NB4 (cell line): ENCODE measurements at places on chromosomes 5 and 9.

DNA sequence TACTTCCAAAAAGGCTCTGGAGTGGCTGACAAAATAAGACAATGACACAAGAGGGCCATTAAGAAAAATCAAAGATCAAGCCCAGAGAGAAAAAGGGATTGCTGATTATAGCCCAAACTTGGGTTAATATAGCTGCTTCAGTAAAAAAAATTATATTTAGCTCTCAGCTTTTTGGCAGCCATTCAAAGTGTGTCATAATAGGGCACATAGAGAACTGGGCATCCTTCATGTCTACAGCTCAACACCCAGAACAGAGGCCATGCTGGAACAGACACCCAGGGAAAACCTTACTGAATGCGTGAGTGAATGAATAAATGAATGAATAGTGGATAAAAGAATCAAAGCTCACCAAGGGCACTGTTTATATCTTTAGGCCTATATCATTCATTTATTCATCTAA, 110.1 kb downstream of the SLIT3 start:
- DNase-seq: no peak

- DNase-seq: peak; percentile 45
These were observed 49.5 kb upstream of the SARDH start for GRCh38 chr9:133787754-133788025.

DNA sequence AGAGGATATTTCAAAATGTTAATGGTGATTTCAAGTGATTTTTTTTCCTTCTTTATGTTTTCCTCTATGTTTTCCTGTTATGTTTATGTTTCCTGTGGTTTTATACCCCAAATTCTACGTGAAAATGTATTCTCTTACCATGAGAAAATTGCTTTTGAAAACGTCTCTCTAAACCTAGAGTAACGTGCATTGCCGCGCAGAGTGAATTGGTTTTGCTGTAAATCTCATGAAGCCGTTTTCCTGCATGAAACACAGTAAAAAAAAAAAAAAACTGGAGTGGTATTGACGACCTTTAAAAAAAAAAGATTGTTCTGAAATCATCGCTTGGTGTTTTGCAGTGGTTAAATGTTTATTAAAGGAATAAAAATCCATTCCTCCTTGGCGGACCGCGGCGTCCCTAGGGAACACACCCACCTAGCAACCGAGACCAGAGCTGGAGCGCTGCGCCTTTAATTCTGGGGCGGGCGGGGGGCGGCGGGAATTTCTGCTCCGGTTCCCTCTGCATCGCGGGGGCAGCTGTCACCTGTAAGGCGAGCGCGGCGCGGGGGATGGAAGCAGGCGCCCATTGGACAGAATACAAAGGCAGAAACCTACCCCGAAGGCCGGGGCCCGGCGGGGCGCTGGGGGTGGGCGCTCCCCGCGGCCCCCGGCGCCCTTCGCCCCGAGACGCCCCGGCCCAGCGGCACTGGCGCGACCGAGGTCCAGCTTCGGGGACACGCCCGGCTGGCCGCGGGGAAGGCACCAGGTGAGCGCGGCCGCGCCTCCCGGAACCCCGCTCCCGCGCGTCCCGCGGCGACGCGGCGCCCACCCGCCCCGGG, at the start of gene SOWAHA:
TSS of gene SOWAHA (plus strand) at position 522 of the 818 bp plus-strand sequence. CDS start 320 bp downstream, outside the sequence.
- DNase-seq: no peak

GRCh38 chr9:5762421-5762820, 70.5 kb downstream of the ERMP1 start:
- DNase-seq: no peak

- DNase-seq: no peak
These were observed 82.0 kb upstream of the TRIM32 start for GRCh38 chr9:116605060-116605459.

GRCh38 chr9:105157171-105157583, 87.3 kb upstream of the SLC44A1 start:
- peak; percentile 77 for DNase-seq

- no peak for DNase-seq
These were observed 146.2 kb upstream of the PHYKPL start for GRCh38 chr5:178378527-178379484.

GRCh38 chr5:32145378-32145777, 28.7 kb downstream of the GOLPH3 start:
- DNase-seq: no peak

GRCh38 chr5:44543511-44543910, 154.3 kb upstream of the FGF10 start:
- no peak for DNase-seq

- DNase-seq: peak; percentile 59
These were observed 1.5 kb downstream of the NEK6 start for GRCh38 chr9:124259158-124259808.

GRCh38 chr9:27117489-27118135, 8.6 kb downstream of the TEK start:
- DNase-seq: no peak

DNA sequence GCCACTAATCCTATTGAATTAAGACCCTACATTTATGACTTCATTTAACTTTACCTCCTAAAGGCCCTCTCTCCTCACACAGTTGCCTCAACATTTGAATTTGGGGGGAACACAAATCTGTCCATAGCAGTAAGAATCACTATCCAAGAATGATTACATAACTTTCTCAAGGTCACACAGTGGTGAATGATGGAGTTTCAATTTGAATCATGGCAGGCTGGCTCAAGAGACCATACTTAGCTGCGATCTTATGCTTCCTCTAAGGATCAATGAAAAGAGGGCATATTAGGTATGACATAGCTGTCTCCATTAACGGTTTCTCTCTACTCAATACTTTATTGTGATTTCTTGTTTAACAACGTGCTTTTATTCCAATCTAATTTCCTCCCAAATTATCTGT, 44.1 kb upstream of the PDE4D start:
- no peak for DNase-seq

GRCh38 chr5:135843571-135844337, 9.3 kb downstream of the SLC25A48 start:
- no peak for DNase-seq

GRCh38 chr9:108544866-108545265, 310.9 kb downstream of the ACTL7B start:
- no peak for DNase-seq

DNA sequence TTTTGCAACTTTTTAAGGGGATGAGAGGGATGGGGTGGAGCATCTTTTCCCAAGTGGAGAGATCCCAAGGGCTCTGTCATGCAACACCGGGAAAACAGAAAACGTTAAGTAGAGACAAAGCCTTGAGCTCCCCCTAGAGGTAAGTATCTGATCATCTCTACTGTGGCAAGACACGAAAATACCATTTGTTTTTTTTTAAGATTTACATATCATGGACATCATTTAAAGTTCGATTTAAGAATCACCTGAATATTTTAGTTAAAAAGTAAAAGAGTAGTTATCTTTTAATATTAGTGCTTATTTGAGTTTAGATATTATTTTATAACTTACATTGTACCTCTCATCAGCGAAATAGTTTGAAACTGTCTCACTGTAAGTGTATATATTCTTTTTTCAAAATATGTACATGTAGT, 200.4 kb downstream of the LRRC70 start:
- peak; percentile 52 for DNase-seq

- no peak for DNase-seq
These were observed 8.5 kb upstream of the ENDOG start for GRCh38 chr9:128809831-128810230.

DNA sequence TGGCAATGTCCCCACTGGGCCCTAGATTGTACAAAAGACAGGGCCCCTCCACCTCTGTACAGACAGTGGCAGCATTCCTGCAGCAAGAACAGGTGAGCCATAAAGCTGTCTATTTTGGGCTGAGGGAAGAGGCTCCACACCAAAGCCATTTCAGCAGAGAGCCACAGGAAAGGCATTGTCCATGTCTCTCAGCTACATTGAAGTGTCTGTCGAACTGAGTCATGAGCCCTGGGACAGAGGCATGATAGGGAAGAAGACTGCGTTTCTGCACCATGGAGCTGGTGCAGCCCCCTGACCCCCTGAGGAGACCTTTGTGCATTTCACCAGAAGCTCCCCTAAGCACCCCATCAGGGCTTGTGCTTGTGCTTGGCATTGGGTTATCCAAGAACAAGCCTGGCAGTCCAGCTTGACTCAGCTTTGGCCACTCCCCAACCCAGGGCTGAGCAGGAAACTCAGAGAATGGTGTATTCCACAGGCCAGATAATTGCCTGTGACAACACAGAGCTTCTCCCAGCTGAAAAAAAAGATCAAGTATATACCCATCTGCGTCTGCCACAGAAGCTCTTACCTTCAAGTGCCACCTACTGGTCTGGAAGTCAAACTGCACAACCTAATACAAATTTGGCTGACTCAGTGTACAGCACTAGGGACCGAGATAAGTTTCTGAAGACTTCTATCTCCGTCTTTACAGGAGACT, 5.9 kb upstream of the FRMD3 start:
- peak; percentile 66 for DNase-seq

- DNase-seq: no peak
These were observed 172.2 kb downstream of the HSD17B3 start for GRCh38 chr9:96129747-96130146.

DNA sequence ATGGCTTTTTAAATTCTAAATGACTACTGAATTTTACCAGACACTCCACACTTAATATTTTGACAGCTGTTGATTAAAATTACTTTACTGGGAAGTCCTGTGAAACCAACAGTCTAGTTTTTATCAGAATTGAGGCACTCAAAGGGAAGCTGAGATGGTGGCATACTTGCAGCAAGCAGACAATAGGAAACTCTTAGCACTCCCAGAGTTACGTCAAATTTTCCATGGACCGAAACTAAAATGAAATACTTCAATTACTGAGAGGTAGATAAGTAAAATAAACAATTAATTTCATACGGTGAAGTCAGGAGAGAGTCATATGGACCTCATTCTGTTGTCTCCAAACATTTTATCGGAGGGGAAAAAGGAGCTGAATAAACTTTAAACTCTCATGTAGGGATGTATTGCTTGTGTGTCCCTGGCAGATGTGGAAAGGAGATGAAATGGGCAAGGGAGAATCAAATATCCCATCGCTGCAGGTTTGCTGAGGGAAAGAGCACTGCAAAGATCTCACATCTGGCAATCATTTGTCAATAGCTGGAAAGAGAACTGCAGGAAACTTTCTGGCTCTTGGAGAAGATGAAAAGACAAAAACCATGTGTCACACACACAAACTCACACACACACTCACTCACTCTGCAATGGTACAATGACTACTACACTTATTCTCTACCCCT, 189.4 kb downstream of the BNC2 start:
- no peak for DNase-seq

GRCh38 chr5:77305956-77306355, 95.5 kb downstream of the PDE8B start:
- DNase-seq: no peak

GRCh38 chr5:12322042-12322441, 417.8 kb upstream of the CTNND2 start:
- DNase-seq: no peak

GRCh38 chr5:38420691-38421390, 135.6 kb downstream of the LIFR start:
- DNase-seq: peak; percentile 57

GRCh38 chr5:98436667-98437066, 336.8 kb upstream of the RGMB start:
- no peak for DNase-seq

- DNase-seq: no peak
These were observed 141.7 kb downstream of the GADD45G start for GRCh38 chr9:89746385-89747116.

DNA sequence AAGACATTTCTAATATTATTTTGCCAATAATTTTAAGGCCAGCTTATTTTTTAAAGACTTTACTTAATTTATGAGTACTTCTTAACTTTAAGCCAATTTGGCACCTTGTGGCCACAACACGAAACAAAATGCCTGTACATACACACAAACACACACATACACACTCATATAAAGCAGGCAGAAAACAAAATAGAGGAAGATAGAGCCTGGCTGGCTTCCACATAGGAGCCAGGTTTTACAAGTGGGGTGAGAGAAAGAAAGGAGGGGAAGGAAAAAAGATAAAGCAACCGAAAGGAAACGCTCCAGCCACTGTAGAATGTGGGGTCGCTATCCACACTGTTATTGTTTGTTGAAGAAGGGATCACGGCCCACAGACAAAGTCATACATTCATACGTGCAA, 10.4 kb downstream of the GMCL2 start:
- DNase-seq: no peak

GRCh38 chr5:58381566-58381965, 78.3 kb downstream of the PLK2 start:
- no peak for DNase-seq

GRCh38 chr5:149371296-149371962, 7.7 kb downstream of the IL17B start:
- peak; percentile 66 for DNase-seq

GRCh38 chr9:79221084-79221483, 350.7 kb upstream of the TLE4 start:
- no peak for DNase-seq

DNA sequence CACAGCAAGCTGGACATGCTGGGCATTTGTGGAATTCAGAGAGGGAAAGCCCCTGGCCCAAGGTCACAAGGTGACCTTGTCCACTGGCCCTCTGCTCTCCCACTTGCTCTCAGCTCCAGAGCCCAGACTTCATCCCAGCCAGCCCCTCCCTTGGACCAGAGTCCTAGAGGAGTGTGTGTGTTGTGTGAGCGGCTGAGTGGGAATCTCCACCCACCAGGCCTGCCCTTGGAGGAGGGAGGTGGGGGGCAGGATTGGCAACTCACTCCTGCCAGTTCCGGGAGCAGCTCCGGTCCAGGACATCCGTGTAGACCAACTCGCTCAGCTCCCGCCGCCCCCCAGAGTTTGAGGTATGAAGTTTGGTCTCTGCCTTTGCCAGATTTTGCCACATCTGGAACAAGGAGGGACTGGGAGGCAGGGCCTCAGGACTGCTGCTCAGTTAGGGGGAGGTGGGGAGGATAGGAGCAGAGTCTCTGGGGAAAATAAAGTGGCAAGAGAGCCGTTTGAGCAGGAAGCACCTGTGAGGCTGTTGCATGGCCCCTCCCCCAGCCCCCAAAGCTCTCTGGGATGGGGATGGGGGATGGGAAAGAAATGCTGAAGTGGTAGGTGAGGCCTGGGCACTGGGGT, 1.4 kb downstream of the MZB1 start:
- peak; percentile 93 for DNase-seq

GRCh38 chr9:4887556-4887955, 94.8 kb downstream of the RCL1 start:
- DNase-seq: no peak

- DNase-seq: no peak
These were observed 757.6 kb downstream of the SEMA5A start for GRCh38 chr5:8788246-8788645.

- peak; percentile 92 for DNase-seq
These were observed at the start of gene CDKN2AIPNL for GRCh38 chr5:134411546-134412266. TSS of gene CDKN2AIPNL (minus strand) at chr5:134411881. CDS start at chr5:134411854, 27 bp downstream.

- no peak for DNase-seq
These were observed 685 bp downstream of the SLC24A2 start for GRCh38 chr9:19788152-19788551.

DNA sequence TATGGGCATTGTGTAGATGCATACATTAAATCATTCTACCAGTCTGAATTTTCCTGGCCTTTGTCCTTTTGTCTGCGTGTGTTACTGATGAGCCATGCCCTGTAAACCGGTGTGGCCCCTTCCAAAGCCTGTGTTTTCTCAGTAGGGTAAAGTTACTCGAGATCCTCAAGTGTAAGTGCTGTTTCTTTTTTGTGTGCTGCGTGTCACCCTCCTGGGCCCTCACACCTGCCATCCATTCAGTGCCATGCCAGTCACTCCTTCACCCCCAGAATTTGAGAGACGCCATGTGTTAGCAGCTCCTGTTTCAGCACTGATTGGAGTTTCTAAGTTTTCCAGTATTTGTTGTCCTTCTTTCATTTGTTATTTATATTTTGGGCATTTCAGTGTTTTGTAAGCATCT, 288.2 kb downstream of the FANCC start:
- no peak for DNase-seq

- DNase-seq: peak; percentile 99
These were observed at the start of gene HMGCS1 for GRCh38 chr5:43313035-43313853. TSS of gene HMGCS1 (minus strand) at chr5:43313412. CDS start at chr5:43298965, 14,447 bp downstream.

GRCh38 chr5:108196276-108196675, 185.6 kb downstream of the FBXL17 start:
- DNase-seq: no peak
